ENCODE measurements at places on chromosomes 11 and 22. TPM values are rescaled to one million over a fixed set of nuclear protein-coding genes. Genes with fewer than 3 reads are reported as not detected.

GRCh38 chr11:13276454-13276831 is 1.1 kb upstream of the BMAL1 start:
- no peak for DNase-seq

GRCh38 chr11:44548032-44548695 is 17.3 kb upstream of the CD82 start:
- no peak for DNase-seq

- DNase-seq, result no peak
Observed at GRCh38 chr11:65918211-65919140, at the start of gene C11orf68. TSS of gene C11orf68 (minus strand) at chr11:65919062. CDS start at chr11:65919031, 31 bp downstream.

GRCh38 chr11:67120881-67121710 is 2.0 kb downstream of the KDM2A start:
- DNase-seq, result no peak

- DNase-seq, result no peak
Observed at GRCh38 chr11:83520849-83521248, 234.7 kb upstream of the CCDC90B start.

DNA sequence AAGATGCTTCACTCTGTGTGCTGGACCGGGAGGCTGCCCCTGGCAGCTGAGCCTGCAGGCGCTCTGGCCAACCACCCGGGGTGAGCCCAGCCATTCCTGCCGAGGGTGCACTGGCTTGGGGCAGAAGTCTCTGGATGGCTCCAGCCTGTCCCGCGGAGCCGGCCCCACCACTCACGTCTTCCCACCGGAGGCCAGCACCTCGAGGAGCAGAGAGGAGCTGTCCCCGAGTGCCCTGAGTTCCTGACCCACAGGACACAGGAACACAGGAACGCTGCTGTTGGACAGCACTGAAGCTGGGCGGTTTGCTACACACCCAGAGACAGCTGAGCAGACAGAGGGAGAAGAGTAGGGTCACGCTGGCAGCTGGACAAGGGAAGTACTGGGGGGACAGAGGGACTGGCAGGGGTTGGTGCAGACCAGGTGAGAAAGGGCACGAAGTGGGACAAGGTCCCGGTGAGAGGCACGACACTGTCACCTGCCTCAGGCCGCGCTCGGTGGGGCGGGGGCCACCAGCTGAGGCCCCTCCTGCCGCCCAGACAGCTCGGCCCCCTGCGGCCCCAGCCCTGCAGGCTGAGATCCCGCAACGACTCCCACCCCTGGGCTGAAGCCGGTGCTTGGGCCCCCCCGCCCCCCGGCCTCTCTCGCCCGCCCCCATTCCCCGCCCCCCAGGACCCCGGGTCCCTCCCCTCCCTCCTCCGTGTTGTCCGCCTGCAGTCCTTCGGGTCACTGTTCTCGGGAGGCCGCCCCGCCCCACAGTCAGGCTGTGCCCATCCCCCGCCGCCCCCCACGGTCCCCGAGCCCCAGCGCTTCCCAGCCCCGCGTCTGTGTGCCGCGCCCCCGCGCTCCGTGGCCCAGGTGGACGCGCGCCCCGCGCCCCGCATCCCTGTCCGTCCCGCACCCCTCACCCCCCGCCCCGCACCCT is 624 bp upstream of the B4GALNT4 start:
- DNase-seq, result no peak

GRCh38 chr22:32920734-32921133 is 119.2 kb downstream of the TIMP3 start:
- DNase-seq, result no peak

- DNase-seq, result no peak
Observed at GRCh38 chr11:32224580-32224979, 133.7 kb downstream of the RCN1 start.

- DNase-seq, result peak; percentile 12
Observed at GRCh38 chr11:79139900-79140299, 300.9 kb downstream of the TENM4 start.

- DNase-seq, result no peak
Observed at GRCh38 chr22:31083377-31083768, 2.3 kb downstream of the SMTN start.

GRCh38 chr22:17780116-17780740 is 6.0 kb upstream of the BID start:
- DNase-seq, result no peak

- no peak for DNase-seq
Observed at GRCh38 chr11:46003572-46003971, 81.1 kb downstream of the LARGE2 start.

- no peak for DNase-seq
Observed at GRCh38 chr11:69667619-69668604, 7.2 kb downstream of the LTO1 start.

SEC14L2 gene
- 4.0 TPM for polyA plus RNA-seq

GRCh38 chr11:133325711-133326110 is 206.6 kb downstream of the OPCML start:
- DNase-seq, result no peak

NOX4 gene
- polyA plus RNA-seq, result 56.2 TPM

CNTF gene
- polyA plus RNA-seq, result 1.3 TPM

IL18BP gene
- polyA plus RNA-seq, result 9.9 TPM

GRCh38 chr11:1067812-1068496 is 6.7 kb upstream of the MUC2 start:
- no peak for DNase-seq

OR52I1 gene
- not detected for polyA plus RNA-seq

All from right renal pelvis (tissue), 4 donors.